Natural killer cell (primary cell): ENCODE measurements at places on chromosomes 13 and 19. TPM values are rescaled to one million over a fixed set of nuclear protein-coding genes. Genes with fewer than 3 reads are reported as not detected.

Gene SHANK1
- 0.20 TPM for total RNA-seq

GRCh38 chr13:79361299-79361698 is 44.8 kb downstream of the RBM26 start:
- DNase-seq: no peak
- no peak overlapping the region for H3K27ac ChIP-seq
- peaks cover 76% of the 10 kb centered on the region for H3K36me3 ChIP-seq
- no peaks in the 10 kb centered on the region for H3K27me3 ChIP-seq
- no peak overlapping the region for H3K4me3 ChIP-seq
- no peaks in the 10 kb centered on the region for H3K4me1 ChIP-seq

DNA sequence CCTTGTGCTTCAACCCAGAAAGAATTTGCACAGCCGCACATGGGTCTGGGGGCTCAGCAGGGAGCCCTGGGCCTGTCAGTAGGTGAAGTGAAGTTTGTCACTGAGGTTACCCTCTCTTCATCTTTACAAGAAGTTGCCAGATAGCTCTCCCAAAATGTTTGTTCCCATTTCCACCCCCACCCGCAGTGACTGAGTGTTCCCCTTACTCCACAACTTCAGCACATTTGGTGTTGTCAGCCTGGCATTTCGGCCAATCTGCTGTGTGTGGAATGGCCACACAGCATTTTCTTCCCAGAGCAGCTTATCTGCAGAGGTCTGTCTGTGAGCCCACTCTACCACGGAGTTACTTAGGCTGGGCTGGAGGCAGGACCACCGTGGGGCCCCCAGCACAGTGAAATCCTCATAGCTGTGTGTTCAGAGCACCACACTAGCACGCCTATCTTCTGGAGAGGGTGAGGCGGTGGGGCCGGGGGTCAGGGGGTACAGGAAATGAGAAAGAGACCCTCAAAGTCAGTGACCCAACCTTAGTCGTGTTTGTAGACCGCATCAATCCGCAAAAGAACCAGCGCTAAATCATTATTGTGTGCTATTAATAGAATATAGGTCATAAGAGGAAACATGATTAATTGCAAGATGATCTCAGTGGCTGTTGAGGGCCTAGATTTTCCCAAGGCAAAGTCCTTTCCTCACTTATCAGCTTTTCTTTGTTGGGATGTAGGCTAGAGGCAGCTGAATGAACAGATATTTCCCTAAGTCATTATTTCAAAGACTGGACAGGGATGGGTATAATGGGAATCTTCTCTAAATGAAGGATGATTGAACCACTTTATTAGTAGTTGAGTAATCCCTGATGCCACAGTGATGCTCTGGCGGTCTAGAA is 116.0 kb downstream of the SIPA1L3 start:
- peaks cover 10% of the 10 kb centered on the region for H3K4me1 ChIP-seq
- no peaks in the 10 kb centered on the region for H3K36me3 ChIP-seq
- H3K27me3 ChIP-seq: no peaks in the 10 kb centered on the region
- no peak for DNase-seq
- no peak overlapping the region for H3K27ac ChIP-seq

DNA sequence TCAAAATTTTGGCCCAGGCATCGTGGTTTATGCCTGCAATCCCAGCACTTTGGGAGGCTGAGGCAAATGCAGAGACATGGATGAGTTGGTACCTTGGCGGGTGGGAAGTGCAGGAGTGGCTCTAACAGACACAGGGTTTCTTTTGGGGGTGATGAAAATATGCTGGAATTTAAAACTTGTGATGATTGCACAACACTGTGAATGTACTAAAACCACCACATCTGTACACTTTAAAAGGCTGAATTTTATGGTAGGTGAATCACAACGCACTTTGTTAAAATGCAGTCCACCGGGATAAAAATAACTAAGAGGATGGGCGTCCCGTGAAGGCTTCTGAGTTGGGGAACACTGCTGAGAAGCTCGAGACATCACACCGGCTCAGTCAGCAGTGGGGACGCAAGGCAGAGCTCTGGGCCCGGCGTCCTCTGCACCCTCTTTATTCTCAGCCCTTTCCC is 47.1 kb downstream of the MLLT1 start:
- H3K4me3 ChIP-seq: no peak overlapping the region
- peaks cover 21% of the 10 kb centered on the region for H3K4me1 ChIP-seq
- no peaks in the 10 kb centered on the region for H3K27me3 ChIP-seq
- H3K36me3 ChIP-seq: peaks cover 6% of the 10 kb centered on the region
- DNase-seq: no peak
- no peak overlapping the region for H3K27ac ChIP-seq
